ENCODE measurements at places on chromosomes 16 and 17.
A peak's percentile ranks its signal among the peaks of the same experiment; 100 is the strongest.

DNA sequence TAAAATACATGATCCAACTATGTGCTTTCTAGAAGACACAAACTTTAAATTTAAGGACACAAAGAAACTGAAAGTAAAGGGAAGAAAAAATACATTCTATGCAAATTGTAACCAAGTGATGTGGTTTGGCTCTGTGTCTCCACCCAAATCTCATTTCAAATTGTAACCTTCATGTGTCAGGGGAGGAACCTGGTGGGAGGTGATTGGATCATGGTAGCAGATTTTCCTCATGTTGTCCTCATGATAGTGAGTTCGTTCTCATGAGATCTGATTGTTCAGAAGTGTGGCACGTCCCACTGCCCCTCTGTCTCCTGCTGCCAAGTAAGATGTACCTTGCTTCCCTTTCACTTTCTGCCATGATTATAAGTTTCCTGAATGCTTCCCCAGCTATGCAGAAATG lies 15.0 kb downstream of the OR1A1 start:
- DNase-seq = no peak

- peak; percentile 49 for DNase-seq
These were observed 3.5 kb upstream of the NHERF1 start for GRCh38 chr17:74744714-74745547.

DNA sequence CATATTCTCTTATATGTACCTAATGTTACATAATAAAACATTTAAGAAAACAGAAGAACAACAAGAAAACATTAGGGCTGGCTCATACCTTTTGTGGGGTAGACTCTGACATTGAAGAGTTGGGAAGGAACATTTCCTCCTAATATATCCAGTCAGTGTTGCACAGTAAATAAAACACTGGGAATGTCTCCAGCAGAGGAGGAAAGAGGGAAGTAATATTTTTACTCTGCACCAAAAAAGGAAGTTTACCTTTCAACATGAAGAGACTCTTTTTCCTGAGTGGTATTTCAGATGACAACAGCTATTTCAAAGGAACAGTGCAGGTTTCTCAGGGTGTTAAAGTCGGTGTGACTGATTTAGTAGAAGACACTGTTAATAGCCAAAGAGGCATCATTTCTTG lies 31.9 kb downstream of the EPN2 start:
- no peak for DNase-seq

DNA sequence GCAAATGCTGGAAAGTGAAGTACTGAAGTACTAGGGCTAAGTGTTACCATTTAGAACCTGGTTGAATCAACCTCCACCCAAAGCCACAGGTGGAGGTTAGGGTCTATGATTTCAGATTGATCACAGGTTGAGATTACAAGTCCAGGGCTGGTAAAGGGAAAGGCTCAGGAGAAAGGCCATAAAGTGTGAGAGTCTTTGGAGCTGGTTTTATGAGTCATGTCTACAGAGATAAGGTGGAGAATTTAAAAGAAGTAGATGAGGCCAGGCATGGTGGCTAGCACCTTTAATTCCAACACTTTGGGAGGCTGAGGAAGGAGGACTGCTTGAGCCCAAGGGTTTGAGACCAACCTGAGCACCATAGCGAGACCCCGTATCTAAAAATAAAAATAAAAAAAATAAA lies 221.7 kb upstream of the CDH11 start:
- no peak for DNase-seq

- DNase-seq = no peak
These were observed 37.1 kb upstream of the MGAT5B start for GRCh38 chr17:76830987-76831715.

GRCh38 chr17:47305302-47305923 lies 18.3 kb upstream of the EFCAB13 start:
- no peak for DNase-seq

DNA sequence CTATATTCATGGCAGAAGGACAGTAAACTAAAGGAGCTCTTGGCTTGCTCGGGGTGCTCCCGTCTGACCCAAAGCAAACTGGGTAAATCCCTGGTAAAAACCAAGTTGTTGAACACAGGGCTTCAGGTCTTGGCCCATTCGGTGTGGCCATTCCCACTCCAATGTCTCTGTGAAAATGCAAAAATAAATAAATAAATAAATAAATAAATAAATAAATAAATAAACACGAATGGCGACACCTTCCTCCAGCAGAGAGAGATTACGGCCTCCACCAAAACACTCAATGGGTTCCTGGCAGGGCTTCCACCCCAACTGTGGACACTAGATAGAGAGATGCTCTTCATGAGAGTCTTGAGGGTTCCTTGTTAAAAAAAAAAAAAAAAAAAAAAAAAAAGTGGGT lies 325.3 kb downstream of the SOX9 start:
- no peak for DNase-seq

DNA sequence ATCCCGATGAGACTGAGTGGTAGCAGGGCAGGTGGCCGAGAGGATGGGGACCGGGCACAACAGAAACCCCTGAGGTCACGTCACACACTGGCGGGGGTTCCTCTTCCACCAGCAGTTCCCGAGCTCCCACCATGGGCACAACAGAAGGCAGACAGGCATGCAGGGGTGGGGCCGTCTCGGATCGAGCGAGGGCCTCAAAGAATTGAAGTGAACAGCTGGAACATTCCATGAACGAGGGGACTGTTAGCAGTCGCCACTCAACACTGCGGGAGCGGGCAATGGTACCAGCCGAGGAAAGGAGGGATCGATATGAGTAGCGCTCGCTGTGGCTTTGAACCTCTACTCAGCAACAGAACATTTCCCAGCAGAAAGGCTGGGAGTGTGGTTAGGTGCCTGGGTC lies 5.3 kb downstream of the CEP131 start:
- DNase-seq = no peak

GRCh38 chr16:48054881-48055601 lies 100.8 kb downstream of the ABCC12 start:
- no peak for DNase-seq

GRCh38 chr16:2740476-2740875 lies 12.0 kb upstream of the SRRM2 start:
- no peak for DNase-seq

DNA sequence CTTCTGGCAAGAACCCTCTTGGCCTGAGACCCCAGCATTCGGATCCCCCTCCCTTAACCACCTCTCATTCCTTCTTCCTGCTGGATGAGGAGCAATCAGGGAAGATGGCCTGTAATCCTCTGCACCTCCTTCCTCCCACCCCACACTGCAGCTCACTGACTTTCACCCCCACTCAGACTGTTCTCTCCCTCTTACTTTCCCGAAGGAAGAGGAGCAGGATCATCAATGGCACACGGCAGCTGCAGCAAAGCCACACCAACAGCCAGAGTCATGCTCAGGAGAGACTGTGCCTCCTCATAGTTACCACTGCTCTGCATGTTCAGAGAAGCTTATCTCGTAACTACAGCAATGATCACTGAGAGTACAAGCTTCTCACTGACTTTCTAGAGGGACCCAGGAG lies 10.1 kb upstream of the TMEM101 start:
- DNase-seq = no peak

GRCh38 chr16:17460890-17461289 lies 9.9 kb downstream of the XYLT1 start:
- DNase-seq = no peak

DNA sequence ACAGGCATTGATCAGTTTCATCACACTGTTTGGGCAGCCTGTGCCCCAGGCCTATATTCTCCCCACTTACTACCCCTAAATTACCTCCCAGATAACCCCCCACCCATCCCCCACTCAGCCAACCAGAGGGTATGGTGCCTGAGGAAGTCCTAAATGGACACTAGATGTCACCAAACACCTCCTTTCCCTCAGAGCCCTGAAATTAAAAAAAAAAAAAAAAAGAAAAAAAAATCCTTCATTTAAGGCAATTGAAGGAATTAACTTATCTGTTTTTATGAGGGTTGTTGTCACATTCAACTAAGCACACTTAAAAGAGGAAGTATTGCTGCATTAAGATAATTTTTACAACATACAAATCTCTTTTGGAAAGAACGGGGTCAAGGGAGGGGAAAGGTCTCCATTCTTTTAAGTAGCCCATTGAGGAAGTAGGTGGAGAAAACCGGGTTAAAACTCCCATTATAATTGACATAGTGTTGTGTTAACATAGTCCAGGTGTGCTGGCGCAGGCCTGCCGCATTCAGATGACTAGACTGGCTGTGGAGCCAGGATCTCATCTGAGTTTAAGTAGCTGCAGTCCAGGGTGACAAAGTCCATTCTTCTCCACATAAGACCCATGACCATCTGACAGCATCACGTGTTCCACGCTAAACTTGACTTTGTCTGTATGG lies 46.3 kb downstream of the SNX11 start:
- DNase-seq = no peak

GRCh38 chr17:14011740-14012405 lies 57.4 kb upstream of the COX10 start:
- no peak for DNase-seq

GRCh38 chr16:50183316-50183715 lies 30.2 kb downstream of the TENT4B start:
- no peak for DNase-seq

DNA sequence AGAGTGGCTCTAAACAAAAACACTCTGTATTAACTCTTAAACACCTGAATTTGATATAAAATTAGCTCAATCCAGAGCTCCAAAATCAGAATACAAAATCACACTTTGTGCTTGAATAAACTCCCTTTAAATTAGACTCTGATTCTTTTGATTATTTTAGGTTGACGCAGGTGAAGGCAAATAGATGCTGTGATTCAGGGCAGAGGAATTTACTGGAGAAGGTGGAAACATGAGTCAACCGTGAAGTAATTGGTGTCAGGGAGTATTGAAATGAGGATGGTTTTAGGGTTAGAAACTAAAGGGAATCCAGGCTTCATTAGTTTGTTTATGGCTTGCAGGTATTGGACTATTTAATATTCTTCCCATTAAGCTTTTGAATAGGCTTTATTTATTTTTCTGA lies 37.1 kb upstream of the TEKT1 start:
- no peak for DNase-seq

DNA sequence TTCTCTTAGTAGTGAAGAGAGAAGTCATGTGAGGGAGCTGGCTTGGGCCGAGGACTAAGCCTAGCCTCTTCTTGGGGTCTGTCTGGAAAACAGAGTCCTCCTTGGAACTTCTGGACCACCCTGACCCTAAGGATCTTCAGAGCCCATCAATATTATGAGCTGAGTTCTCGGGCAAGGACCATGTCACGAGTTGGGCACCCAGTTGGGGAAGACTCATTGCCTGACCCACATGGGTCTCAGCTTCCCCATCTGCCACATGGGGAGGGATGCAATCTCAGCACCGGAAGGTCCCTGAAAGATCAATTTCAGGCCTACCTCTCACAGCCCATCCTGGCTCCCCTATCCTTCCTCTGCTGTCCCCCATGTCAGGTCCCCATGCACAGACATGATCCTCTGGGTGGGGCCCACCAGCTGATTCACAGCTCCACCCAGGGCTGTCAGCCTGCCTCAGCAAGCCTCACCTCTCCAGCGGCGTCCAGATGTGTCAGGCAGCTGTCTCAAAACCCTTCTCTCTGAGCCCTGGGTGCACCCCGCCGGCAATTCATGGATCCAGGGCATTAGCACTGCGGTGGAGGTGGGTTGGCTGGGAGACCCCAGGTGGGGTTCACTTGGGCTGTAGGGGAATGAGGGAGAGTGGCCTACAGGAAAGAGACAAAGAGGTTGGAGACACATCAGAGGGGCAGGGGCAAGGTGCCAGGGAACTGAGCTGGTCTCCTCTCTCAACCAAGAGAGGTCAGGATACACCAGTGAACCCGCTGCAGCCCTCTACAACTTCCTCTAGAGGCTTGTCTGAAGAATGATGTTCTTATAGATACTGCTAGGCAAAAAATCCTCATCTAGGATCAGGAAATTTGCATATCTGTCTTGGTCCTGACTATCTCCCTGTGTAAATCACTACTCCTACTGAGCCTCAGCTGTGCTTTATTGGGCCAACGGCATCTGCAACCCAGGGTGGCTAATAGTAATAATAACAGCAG lies 1.8 kb downstream of the NLRP1 start:
- DNase-seq = no peak

DNA sequence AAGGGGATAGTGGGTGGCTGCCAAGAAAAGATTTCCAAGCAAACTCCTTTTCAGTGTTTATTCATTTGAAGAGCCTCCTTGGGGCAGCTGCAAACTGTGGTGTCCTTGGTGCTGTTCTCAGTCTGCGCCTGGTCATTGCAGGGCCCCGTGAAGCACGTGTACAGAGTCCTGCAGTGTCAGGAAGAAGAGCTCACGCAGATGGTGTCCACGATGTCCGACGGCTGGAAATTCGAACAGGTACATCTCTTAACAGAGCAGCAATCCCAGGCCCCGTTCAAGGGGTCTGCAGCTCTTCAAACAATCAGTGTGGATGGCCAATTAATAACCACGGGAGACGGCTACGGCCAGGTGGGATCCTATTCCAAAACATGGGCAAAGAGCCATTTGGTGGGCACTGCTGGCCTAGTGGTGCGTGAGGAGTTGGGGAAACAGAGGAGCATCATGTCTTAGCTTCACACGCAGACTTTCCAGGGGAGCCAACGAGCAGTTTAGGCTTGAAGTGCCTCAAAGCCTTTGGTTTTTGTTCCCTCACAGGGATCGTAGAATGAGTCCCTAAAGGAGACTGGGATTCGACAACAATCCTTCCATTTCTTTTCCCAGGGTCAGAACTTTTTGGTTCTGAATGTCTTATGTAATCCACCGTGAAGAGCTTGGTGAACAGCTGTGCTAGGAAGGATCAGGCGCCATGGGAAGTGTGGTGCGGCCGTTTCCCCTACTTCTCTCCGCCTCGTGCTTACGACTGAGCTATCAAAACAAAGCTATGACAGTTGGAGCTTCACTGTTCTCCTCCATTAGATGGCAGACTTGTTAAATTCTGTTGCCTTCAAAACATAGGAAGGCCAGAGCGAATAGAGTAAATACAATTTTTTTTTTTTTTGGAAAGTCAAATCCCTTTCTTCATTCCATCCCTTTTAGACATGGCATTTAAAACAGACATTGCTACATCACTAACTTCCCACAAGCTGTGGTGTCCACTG lies 12.6 kb downstream of the KCTD2 start:
- DNase-seq = no peak

GRCh38 chr16:81107511-81107910 lies 11.3 kb upstream of the GCSH start:
- DNase-seq = no peak

- DNase-seq = no peak
These were observed 373.7 kb downstream of the HAPSTR1 start for GRCh38 chr16:9465161-9465560.

DNA sequence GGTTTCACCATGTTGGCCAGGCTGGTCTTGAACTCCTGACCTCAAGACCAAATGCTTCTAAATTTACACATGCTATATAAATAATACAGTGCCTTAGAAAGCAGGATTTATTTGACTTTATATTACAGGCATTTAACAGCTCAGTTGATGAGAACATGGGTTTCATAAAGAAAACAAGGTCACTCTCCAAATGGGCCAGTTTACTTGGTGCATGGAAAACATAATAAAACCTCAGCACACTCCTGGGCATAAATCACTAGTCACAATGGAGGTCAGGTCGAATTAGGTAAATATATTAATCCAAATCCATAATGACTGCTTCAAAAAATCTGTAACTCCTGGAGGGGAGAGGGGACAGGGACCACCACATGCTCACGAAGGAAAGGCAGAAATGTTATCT lies 24.5 kb downstream of the APPBP2 start:
- DNase-seq = no peak

GRCh38 chr16:56277075-56277474 lies 85.8 kb downstream of the GNAO1 start:
- no peak for DNase-seq

All from esophagus squamous epithelium (tissue), 5 donors.